ENCODE measurements at places on chromosomes 12 and 14.

DNA sequence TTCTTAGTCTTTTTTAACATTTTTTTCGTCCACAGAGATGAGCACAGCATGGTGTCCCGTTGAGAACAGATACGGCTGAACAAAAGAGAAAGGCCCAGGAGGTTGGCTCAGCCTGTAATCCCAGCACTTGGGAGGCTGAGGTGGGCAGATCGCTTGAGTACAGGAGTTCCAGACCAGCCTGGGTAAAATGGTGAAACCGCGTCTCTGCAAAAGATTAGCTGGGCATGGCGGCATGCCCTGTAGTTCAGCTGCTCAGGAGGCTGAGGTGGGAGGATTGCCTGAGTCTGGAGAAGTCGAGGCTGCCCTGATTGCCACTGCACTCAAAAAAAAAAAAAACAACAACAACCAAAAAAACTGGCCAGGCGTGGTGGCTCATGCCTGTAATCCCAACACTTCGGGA, 5.9 kb upstream of the EP400 start:
- DNase-seq = no peak

DNA sequence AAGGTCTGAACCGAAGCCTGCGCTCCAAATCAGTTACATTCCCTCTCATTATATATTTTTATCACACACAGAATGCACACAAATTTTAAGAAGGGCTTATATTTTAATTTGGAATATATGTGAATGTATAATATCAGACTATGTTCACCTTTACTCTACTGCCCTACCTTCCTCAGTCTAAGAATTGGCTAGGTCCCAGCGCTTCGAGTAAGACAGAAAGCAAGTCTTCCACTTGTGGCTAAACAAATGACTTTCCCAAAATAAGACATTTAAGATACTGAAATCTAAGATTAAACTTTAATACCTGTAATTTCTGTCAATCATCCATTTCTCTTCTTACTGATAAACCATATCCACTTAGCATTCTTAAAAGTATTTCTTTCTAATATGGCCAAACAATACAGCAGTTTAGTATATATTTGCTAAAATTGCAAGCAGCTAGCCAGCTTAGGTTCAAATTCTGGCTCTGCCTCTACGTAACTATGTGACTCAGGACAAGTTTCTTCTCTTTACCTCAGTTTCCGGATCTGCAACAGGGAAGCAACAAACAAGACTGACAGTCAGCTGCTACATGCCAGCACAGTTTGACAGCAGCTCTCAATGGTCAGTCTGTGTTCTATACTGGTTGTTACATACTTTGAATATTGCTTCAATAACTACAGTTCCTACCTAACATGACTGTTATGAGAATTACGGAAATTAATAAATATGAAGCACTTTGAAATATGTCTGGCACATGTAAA, 2.0 kb downstream of the INTS13 start:
- no peak for DNase-seq

- no peak for DNase-seq
These were observed 63.6 kb upstream of the RESF1 start for GRCh38 chr12:31895449-31896150.

- DNase-seq = no peak
These were observed 40.6 kb upstream of the RBM19 start for GRCh38 chr12:114006482-114007425.

- DNase-seq = no peak
These were observed 8.3 kb downstream of the DIO2 start for GRCh38 chr14:80202888-80203562.

DNA sequence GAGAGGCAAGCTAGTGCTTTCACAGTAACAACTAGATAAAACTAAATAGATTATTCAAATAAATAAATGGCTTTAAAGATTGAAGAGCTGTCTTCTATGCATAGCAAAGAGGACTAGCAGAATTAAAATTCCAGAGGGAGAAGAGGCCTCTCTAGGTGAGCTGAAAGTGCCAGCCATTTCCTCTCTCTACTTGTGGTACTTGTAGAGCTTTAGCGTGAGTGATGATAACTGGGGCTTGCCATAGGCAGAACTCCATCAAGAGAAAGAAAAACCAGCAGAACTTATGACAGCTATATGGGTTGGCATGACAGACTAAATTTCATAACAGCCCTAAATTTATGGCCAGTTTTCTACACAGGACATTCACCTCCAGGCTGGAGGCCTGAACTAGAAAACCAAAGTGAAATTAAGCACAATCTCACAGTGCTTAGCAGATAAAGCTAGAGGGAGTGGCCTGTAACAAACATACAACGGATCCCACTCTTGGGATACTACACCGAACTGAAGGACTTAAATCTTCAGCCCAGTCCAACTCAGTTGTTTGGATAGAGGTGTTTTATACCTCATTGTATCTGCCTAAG, 11.0 kb downstream of the SPTLC2 start:
- DNase-seq = no peak

DNA sequence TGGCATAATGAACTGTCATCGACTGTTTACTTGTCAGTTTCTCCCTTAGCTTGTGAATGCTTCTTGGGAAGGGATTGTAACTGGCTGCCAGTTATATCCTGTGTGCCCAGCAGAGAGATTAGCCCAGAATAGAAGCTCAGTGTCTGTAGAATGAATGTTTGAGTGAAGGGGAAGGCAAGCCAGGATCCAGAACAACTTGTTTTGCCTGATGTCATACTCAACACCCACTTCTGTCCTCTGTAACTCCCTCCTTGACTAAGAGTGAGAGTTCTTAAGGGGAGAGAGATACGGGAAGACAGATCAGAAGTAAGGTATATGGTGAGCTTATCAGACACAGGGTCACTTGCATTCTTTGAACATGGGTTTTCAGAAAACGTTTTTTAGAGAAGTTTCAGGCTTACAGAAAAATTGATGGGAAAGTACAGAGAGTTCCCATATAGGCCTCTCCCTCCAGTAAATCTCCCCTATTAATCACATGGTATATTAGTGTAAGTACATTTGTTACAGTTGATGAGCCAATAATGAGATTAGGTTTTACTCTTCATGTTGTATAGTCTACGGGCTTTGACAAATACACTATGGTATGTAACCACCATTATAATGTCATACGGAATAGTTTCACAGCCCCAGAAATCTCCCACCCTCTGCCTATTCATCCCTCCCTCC, 5.6 kb upstream of the SPPL3 start:
- no peak for DNase-seq

- no peak for DNase-seq
These were observed 15.9 kb downstream of the COL2A1 start for GRCh38 chr12:47988073-47989022.

DNA sequence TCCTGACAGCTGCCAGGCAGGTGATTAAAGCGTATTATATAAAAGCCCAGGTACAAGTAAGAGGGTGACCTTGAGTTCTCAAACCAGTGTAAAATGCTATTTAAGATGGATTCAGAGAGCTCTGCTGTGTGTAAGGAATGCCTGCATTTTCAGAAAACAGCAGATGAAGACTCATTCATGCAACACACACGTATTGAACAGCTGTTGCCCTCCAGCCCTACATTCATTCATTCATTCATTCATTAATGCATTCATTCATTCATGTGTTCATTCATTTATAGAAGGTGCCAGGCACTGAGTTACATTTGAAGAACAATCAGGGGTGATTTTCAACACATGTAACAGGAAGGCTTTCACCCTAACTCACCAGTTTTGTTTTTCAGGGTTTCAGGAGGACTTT, 27.4 kb upstream of the ELK3 start:
- DNase-seq = no peak

DNA sequence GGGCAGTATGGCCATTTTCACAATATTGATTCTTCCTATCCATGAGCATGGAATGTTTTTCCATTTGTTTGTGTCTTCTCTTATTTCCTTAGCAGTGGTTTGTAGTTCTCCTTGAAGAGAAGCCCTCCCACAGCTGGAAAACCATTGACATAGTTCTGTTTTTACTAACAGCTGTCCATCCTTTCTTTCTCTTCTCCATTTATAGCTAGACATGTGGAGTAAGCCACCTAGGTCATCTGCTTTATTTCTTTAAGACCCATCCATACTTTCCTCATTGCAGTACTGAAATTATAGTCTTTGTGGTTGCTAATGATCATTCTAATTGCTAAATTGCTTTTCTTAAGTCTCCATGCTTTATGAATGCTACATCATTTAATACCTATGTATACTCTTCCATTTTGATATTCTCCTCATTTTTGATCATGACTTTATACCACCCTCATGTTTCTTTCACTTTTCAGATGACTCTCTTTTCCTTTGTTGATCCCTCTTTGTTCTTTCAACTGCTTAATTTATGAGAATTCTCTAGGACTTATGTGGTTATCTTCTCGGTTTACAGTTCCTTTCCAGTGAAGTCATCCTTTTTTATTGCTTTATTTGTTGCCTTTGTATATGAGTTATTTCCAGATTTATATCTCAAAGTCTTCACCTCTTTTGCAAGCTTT, 114.2 kb downstream of the PCNX1 start:
- no peak for DNase-seq

All from stimulated activated CD4-positive, alpha-beta T cell treated with anti-CD3 and anti-CD28 coated beads, TNF-alpha, amount 100 ng/mL, for 4 hours (primary cell).